ENCODE measurements at places on chromosomes 11 and 22.
A peak's percentile ranks its signal among the peaks of the same experiment; 100 is the strongest.

DNA sequence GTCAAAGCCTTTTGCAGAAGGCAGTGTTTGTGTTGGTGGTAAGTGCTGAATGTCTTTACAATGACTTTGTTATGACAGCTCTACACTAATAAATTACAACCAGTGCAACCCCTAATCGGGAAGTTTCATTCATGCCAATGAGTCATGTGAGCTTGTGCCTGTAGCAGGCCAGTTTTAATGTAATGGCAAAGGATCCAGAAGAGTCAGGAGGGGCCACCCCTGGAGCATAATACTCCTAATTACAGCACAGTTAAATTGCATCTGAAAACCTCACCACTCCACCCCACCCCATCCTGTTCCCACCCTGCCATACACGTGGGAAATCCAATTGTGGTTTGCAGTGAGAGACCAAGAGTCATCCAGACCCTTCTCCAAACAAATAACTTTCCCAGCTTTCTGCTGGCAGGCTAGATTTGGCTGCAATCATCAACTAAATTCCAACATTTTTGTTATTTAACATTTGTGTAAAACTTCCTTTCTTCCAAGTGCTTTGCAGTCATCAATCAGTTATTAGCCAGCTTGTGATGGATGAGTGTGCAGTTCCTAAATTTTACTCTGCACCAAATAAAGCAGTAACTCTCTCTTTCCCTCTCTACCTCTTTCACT is 277.3 kb upstream of the FAT3 start:
- DNase-seq = peak; percentile 8

DNA sequence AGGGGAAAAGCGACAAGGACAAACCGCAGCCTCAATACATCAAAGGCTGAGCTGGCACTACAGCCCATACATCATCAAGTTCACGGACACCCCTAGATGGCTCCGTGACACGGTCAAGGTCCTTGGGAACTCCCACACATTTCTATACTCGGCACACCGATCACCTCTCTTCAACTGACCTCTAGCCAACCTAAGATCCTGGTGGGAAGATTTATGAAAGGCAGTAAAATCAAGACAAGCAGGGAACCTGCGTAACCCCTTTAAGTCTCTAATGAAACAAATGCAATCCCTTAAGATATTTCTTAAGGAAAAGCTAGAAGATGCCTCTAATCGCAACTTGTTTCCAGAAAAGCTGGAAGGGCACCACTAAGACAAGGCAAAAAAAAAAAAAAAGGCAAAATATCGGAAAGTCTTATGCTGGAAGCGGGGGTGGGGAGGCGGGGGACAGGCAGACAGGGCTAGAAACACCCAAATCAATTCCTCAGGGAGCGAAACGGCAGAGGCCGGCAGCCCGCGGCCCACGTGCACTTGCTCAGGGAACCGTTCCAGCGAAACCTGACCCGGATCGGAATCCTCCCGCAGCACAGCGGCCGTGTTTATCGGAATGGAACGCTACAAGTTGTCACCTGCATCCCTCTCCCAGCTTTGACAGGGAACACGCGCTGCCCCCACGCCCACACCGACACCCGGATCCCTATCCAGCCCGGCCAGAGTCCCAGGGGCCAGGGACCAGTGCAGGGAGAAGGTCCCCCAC is 1.4 kb downstream of the ARHGAP20 start:
- DNase-seq = no peak

DNA sequence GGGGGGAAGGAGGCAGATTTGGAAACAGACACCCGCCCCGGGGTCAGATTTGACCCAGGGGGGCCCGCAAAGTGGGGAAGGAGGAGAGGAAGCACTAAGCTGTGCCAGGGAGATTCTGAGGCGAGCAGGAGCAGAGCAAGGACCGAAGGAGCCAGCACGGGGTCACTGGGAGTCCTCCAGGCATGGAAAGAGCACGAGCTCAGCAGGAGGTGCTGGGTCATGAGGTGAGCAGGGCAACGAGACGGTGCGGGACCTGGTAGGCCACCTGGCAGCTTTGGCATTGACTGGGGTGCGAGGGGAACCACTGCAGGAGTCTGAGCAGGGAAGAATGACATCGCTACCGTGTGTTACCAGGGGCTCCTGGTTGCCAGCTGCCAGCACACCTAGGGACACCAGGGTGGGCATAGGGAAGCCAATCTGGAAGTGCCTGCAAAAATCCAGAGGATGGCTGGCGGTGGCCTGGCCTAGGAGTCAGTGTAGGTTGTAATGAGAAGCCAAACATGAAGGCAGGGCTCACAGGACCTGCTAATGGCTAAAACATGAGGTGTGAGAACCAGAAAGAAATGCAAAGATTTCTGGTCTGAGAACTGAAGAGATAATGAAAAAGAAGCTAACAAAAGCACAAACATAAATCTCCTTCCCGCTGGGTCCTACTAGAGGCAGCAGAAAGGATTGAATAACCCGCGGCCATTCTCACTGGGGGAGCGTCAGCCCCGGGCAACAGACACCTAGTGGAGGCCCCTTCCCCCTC is 63.5 kb downstream of the MICAL3 start:
- DNase-seq = no peak

GRCh38 chr11:87917111-87917510 is 258.1 kb downstream of the RAB38 start:
- no peak for DNase-seq

GRCh38 chr11:44031549-44031948 is 16.2 kb upstream of the ACCSL start:
- no peak for DNase-seq

GRCh38 chr11:110989428-110990133 is 255.9 kb upstream of the POU2AF2 start:
- no peak for DNase-seq

- DNase-seq = no peak
Observed at GRCh38 chr11:65516135-65516968, 8.5 kb upstream of the SCYL1 start.

- DNase-seq = no peak
Observed at GRCh38 chr11:112178936-112179335, 3.6 kb downstream of the BCO2 start.

DNA sequence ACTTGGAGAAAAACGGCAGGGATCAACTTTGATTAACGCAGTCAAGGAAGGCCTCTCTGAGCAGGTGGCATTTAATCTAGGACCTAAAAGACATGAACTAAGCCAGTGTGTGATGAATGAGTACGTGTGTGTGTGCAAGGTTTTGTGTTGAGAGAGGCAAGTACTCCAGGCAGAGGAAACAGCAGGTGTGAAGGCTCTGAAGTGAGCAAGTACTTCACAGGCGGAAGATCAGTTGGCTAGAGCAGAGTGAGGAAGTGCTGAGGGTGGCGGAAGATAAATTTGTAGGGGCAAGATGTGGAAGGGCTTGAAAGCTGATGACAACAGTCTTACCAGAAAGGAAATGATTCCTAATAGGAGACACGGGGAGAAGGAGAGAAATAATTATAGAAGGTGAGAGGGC is 6.8 kb downstream of the APIP start:
- no peak for DNase-seq

DNA sequence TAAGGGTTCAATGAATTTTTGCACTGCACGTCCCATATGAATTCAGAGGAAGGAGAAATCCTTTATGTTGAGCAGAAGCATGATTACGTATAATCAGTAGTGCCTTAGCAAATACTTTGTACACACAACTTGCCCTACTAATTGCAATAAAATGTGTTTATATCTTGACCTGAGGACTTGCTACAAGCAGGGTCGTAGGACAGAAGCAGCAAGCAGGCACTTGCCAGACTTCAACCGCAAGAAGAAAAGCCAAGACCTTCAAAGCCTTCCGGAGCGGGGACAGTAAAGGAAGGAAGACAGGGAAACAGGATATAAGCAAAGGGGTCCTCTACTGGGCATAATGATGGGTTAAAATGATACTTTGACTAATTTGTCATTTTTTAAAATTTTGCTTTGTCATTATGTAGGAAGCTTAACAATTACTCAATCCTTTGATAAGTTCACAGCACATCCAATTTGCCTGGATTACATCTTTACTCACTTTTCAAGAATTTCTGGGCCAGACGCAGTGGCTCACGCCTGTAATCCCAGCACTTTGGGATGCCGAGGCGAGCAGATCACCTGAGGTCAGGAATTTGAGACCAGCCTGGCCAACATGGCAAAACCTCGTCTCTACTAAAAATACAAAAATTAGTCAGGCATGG is 23.2 kb upstream of the UBASH3B start:
- no peak for DNase-seq

GRCh38 chr22:46632646-46633249 is 12.6 kb downstream of the GRAMD4 start:
- DNase-seq = no peak

GRCh38 chr11:91967026-91967690 is 257.5 kb upstream of the FAT3 start:
- no peak for DNase-seq

DNA sequence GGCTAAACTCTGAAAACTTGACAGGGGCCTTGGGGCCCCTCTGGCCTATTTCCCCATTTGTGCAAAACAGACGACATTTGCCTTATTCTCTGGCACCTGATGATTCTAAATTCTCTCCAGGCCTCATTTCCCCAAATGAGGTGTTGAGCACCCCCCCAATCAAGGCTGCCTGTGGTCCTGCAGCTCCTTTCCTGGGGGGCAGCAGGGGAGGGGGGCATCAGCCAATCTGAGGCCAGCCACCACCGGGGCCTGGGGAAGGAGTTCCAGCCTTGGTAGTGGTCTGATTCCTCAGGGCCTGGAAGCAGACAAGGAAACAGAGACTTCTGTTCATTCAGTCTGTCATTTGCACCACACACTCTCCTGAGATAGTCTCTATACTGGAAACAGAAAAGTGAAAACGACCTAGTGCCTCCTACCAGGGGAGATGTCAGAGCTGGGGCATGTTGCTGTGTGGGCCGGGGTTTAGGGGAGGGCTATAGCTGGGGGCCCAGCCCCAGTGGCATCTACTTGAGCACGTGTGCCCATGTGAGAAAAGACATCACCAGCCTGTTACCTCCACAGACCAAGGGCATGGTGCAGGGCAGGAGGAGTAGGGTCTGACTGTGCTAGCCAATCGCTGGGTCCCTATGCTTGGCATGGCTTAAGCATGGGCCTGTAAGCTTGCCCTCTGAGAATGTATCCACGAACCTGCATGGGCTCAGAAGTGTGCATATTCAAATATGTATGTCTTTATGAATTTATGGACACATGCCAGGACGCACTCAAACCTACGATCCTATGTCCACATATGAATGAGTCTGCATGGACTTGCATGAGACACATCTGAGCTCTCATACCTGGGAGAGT is 1.8 kb upstream of the TPBGL start:
- DNase-seq = no peak

DNA sequence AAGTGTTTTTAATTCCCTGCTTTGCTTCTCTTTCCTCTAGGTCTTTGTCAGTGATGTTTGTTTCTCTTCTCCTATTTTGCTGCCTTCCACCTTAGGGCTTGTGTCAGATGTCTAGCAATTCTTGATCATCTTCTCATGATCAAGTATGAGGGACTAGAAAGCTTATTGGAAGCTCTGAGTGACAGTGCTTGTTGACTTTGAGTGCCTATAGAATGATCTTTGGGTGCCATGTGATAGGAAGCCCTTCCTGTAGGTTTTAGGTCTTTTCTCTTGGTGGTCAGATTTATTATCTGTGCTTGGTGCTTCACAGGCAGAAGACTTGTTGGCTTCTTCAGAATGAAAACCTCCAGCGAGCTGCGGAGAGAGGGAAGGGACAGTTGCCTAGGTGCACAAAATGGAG is 43.1 kb downstream of the BSX start:
- no peak for DNase-seq

DNA sequence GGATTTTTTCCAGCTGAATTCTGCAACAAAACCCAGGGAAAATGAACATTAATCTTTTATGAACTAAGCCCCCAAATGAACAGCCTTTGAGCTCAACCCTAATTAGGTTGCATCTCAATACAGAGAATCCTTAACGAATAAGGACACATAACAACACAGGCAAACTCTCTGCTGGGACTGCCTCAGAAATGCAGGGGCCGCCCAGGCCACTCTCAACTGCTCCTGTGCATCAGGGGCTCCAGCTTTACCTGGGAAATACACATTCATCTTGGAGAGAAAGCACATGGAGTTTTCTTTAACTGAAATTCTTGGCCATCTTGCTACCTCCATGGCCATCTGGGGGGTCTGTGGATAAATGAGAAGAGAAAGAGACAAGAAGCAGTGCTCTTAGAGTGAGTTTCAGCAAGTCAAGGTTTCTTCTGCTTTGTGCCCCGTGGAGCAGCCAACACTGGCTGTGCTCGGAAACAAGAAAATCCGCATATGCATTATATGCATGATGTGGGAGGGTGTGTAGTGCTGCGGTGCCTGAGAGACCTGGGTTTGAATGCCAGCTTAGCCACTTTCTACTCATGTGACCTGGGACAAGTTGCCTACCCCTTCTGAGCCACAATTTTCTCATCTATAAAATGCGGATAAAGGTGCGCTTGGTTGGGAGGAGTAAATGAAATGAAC is 81.9 kb upstream of the RCN1 start:
- no peak for DNase-seq

- no peak for DNase-seq
Observed at GRCh38 chr22:17678817-17679385, 40.3 kb downstream of the BCL2L13 start.
